ENCODE measurements at places on chromosomes 4 and X. TPM values are rescaled to one million over a fixed set of nuclear protein-coding genes. Genes with fewer than 3 reads are reported as not detected.

Gene GUCY1A1
- polyA plus RNA-seq, result 15.5 TPM

Gene SERPINA7
- not detected for polyA plus RNA-seq

Gene RAP1GDS1
- polyA plus RNA-seq, result 41.1 TPM

Gene FAM184B
- polyA plus RNA-seq, result not detected

Gene TMPRSS11D
- polyA plus RNA-seq, result not detected

Gene MAGIX
- 12.2 TPM for polyA plus RNA-seq
